ENCODE measurements at places on chromosomes 4 and X.

- DNase-seq = no peak
Observed at GRCh38 chrX:124388562-124388961, 42.2 kb downstream of the SH2D1A start.

GRCh38 chr4:108120789-108121188 is 47.9 kb downstream of the LEF1 start:
- DNase-seq = no peak

DNA sequence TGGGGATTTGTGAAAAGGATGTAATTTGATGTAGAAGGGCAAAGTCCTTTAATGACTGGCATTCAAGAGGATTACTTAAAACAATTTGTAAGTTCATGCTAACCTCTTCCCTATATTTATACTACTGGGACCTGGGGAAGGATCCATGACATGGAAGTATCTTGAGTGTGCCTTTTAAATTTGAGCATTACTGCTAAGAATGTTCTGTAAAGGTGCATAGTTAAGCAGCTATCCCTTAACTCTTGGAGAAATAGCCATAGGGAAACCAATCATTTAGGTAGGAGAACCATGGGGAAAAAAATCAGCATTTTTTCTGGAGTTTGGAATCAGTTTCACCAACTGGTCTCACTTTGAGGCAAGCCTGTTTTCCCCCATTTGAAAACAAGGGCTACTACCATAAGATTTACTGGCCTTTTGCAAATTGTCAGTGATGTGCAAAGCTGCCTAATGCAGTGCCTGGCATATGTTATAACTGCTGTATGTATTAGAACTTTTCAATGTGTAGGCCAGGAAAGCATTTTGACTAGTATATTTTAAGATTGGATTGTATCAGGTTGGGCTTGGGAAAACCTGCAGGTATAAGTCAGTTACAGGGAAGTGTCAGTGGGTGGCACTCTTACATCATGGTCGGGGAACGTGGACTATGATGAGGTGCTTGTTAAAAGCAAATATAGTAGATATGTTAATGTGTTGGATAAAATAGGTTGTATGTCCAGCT is 72.1 kb downstream of the PRSS12 start:
- DNase-seq = peak; percentile 4

GRCh38 chr4:17667653-17668201 is 53.3 kb downstream of the MED28 start:
- DNase-seq = no peak

DNA sequence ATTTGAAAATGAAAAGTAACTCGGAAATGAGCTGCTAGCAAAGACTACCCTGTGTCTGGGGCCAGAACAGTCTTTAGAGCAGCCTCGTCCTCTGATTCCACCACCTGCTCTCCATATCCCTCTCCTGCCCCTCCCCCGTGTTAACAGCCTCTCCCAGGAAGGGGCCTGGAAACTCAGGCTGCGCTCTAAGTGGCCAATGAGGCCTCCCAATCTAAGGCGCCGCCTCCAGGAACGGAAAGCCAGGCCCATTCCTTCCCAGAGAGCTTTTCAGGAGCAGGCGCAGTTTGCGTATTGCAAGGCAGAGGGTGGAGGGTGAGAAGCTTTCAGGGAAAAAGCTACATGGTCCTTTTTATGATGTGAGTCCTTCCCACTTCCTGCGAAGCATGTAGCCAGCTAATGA is 31.2 kb downstream of the RS1 start:
- DNase-seq = no peak

GRCh38 chr4:66911880-66912279 is 633.4 kb downstream of the CENPC start:
- no peak for DNase-seq

GRCh38 chr4:161573836-161574235 is 590.0 kb downstream of the FSTL5 start:
- DNase-seq = no peak

- no peak for DNase-seq
Observed at GRCh38 chr4:187433141-187433540, 562.4 kb upstream of the ZFP42 start.

- DNase-seq = no peak
Observed at GRCh38 chr4:163736876-163737275, 242.4 kb downstream of the TMA16 start.

GRCh38 chr4:44984083-44984482 is 257.7 kb upstream of the GNPDA2 start:
- no peak for DNase-seq

DNA sequence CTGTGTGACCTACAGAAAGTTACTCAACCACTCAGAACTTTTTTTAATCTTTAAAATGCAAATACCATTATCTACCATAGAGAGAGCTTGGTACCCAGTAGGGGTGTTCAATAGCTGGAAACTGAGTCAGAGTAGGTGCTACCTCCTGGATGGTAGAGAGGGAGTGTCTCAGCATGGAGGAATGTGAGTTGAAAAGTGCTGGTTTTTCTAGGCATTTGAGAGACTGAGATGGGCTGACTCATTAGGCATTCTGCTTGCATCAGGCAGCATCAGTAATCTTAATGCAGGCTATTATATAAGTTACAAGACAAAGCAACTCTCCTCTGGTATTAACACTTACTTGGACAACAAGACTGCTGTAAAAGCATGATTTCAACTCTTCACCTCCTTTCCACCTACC is 70.9 kb upstream of the ARHGEF9 start:
- DNase-seq = no peak

GRCh38 chr4:78145622-78146021 is 88.5 kb downstream of the FRAS1 start:
- DNase-seq = no peak

DNA sequence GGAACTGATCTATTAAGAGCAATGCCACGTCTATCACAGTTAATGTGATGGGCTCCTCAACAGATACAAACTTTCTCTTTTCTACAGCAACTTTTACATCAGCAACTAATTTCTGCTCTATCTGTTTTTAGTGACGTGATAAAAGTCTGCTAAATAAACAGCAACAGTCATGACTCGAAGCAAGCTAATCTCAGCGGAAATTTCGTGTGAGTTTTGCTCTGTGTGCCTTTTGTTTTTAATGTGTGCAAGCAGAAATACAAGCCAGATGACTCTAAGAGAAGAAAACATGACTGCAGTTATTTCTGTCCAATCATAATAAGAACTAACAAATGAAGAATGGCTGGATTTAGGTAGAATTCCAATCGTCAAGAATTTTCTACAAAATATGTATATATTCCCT is 214.3 kb downstream of the LDB2 start:
- DNase-seq = no peak

DNA sequence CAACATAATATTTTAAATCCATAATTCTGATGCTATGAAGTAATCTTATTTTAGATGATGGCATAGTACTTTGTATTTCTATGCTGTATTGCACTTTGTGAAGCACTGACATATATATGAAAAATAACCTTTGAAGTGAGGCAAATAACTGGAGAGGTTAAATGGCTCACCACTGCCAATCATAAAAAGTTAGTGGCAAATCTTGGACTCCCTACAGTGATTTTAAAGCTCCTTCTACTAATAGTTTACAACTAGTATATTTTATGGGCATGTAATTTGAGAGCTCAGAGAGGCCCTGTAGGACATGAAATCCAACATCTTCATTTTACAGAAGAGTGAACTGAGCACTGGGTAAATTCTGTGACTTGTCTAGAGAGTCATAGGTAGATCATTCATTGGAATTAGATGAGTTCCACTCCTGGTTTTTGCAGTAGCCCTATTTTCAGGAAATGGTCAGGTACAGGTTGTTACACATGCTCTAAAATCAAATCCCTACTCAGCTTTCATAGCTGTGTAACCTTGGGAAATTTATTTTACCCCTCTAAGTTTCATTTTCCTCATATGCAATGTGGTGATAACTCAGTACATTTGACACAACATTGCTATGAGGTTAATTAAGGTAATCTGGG is 804 bp upstream of the GC start:
- DNase-seq = no peak

- no peak for DNase-seq
Observed at GRCh38 chr4:91620952-91621351, 682.8 kb upstream of the GRID2 start.

DNA sequence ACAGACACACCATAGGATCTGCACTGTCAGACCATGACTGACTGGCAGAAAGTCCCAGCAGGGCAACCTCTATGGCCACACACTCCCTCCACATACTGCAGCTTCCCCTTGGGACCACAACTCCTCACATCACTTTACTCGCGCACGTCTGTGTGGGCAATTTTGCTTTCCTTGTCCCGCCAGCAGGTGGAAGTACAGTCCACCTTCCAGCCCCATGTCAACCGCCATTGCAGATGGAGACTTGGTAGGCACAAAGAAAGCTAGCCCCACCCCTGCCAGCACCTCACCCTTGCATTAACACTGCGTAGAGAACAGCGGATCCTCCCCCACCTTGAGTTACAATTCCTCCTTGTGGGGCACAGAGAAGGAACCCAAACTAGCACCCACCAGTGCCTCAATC is 74.4 kb upstream of the NAP1L2 start:
- no peak for DNase-seq

- no peak for DNase-seq
Observed at GRCh38 chr4:146029147-146029546, 90.5 kb upstream of the ZNF827 start.

GRCh38 chr4:104491481-104492182 is 3.1 kb downstream of the CXXC4 start:
- no peak for DNase-seq

GRCh38 chr4:82561786-82562563 is at the start of gene TMEM150C:
Gene TMEM150C (minus strand): TSS chr4:82561988. CDS start chr4:82504657, 57,331 bp downstream.
- no peak for DNase-seq

DNA sequence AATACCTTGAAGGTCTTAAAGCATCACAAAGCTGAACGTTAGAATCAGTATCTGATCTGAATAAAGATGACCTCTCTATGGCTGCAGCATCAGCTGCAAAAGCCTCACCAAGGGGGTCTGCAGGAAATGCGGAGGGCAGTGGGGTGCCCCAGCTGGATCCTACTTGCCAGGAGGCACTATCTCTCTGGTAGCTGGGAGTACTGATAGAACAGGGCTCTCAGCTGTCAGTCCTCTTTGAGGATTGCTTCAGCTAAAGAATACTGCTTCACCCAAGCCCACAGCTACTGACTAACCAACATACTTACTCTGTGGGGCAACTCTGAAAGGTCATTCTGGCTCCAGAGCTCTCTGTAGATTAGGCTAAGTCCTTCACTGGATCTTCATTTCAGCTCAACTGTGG is 112.5 kb upstream of the ZFP42 start:
- DNase-seq = no peak

GRCh38 chr4:89486042-89486441 is 178.4 kb upstream of the GPRIN3 start:
- no peak for DNase-seq

DNA sequence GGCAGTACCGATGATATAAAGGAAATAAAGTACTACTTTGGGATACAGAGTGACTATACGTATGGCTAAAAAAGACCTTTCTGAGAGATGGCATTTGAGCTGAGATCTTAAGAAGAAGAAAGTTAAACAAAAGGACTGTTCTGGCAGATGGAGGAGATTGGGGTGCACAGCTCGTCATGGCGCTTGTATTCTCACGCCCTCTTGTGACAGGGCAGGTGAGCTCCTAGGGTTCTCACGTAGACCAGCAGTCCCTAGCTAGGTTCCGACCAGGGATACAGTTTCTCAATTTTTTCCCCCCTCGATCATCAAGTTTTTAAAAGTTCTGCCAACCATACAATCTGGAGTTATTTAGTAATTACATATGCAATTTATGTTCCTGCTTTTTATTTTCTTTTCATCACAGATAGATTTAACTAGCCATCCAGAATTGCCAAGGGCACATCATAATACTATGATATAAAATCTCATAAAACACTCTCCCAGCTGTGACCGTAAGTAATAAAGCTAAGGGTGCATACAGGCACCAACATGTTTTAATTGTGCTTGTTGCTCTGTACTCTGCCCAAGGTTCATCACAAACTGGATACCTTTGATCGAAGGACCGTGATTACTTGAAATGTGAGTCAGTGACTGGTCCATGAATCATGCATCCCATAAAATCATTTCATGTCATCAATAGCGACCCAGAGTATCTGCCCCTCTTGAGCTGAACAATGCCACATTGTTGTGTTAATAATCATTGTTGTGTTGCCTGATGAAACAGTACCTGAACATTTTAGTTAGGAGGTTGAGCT is 69.4 kb upstream of the ZNF518B start:
- DNase-seq = no peak

- no peak for DNase-seq
Observed at GRCh38 chrX:42096265-42096920, 173.0 kb upstream of the CASK start.

DNA sequence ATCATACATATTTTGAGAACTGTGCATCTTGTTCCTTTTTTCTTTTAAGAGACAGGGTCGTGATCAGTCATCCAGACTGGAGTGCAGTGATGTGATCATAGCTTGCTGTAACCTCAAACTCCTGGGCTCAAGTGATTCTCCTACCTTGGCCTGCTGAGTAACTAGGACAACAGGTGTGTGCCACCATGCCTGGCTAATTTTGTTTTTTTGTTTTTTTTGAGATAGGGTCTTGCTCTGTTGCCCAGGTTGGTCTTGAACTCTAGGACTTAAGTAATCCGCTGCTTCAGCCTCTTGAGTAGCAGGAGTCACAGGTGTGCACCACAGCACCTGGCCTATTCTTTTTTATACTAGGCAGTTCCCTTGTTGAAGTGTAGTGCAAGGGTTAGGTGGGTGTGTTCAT is 24.6 kb downstream of the KDM6A start:
- no peak for DNase-seq

DNA sequence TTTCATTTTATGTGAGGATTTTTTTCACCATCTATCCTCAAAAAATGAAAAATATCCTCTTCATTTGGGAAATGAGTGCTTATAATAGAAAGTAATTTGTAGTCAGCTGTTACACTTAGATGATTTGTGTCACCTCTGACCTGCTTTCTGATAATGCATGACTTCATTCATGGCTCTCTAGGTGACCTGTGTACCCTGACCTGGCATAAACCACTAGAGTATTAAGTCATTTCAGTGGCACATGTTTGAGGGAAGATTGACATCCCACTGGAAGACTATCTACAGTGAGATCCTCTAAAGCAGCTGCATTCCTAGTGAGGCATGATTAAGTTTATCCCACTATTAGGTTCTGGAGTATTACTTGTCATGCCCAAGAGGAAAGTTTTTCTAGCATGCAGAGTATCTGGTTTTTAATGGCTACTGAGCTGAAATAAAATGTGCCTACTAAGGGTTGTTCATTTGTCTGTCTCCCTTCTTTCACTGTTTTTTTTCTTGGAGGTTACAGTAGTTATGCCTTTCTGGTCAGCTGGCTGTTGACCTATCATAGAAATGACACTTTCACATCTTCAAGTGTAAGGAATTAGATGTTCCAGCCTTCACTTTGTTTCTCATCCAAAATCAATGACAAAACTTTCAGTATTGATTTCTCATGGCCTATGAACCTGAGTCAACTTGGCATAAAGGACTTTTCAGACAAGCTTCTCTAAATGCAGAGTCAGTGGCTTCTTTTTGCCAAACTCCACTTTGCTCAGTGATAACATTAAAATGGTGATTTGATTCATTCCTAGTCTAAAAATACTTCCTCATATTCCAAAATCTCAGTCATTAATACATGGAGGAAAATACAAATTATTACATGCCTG is 33.1 kb downstream of the TET2 start:
- DNase-seq = no peak

GRCh38 chrX:12974796-12975669 is at the start of gene TMSB4X:
Gene TMSB4X (plus strand): TSS chrX:12975110.
- peak; percentile 71 for DNase-seq

- no peak for DNase-seq
Observed at GRCh38 chr4:963276-964225, 9.8 kb downstream of the DGKQ start.

Measured in T1000 (cell line).